ENCODE measurements at places on chromosomes 4 and X.
A peak's percentile ranks its signal among the peaks of the same experiment; 100 is the strongest.

DNA sequence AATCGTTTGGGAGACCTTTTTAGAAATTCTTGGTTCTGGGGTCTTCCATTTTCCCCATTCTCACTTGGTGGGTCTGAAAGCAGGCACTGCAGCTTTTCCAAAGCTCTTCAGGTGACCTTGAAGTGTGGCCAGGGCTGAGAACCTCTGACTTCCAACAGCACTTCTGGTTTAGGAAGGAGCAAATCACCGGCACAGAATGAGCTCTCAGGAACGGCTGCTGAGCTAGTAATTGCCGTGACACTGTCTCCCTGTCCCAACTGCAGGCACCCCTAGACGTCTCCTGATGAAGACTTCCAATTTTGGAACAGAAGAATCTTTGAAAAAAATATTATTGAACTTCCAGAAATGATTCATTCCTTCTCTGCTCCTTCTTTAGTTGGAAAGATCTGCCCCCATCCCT is 31.3 kb downstream of the CD38 start:
- no peak for DNase-seq

- no peak for DNase-seq
Measured at GRCh38 chr4:35771571-35771970, 472.7 kb downstream of the ARAP2 start.

GRCh38 chrX:153460826-153461225 is 9.6 kb downstream of the HAUS7 start:
- no peak for DNase-seq

DNA sequence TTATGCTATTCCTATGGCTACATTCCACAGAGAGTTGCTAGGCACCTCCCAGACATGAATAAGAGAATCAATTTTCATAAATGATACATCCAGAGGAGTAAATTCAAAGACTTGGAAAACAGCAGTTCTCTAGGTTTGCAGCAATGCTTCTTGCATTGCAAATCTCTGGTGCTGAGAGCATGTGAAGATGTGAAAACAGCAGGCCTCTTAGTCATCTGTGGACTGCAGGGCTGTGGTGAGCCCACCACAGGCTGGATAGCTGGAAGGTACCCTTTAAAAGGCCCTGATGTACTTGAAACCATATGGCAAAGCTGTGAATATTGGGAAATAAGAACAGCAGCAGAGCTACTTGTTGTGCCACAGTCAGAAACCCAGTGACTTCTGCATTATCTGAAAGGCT is 2135.9 kb downstream of the ARAP2 start:
- no peak for DNase-seq

DNA sequence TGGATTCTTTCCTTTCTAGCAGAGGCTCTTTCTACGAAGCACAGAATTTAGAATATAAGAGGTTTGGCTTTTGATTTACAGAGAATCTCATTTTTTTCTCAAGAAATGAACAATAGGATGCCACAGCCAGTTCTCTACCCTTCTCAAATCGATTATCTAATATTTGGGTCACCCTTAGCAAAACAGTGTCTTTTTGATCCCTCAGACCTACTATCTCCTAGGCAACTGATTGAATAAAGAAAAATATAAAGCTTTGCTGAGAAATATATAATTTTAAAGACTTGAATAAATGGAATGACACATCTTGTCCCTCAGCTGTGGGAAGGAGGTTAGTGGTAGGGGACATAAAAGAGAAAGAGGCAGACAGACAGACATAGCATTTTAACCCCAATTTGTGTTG is 153.3 kb downstream of the SH3KBP1 start:
- no peak for DNase-seq

DNA sequence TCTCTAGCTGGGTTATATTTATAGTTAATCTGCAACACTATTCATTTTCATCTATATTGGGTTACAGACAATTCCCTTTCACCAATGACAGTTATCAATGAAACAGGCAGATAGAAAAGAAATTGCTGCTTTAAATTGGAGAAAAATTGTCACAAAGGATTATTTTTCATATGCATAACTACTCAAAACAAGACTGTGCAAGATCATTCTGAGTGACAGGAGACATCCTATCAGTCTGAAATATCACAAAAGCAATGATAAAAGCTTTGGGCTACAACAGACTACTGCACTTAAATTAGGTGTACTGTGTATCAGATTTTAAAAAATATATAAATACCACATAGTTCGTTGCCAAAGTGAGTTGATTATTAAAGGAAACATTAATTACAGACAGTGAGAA is 722.6 kb downstream of the ARAP2 start:
- DNase-seq, result no peak

GRCh38 chr4:119641765-119642164 is 13.2 kb upstream of the PDE5A start:
- DNase-seq, result no peak

DNA sequence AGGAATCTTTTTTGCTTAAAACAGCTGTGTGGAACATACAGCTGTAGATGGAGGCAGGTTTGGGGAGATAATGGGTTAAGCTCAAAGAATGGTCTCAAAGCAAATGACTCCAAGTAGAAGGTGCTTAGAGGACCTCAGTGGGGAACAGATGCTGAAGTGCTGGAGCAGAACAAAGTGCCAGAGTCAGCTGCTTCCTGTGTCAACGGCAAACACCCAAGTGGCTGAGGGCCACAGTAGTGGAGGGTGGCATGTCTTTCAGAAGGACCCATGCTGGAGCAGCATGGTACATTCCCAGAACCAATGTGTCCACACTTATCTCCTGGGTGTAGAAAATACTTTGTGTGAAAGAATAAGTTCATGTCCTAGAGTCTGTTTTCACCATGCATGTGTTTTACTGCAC is 197.5 kb downstream of the CCNG2 start:
- DNase-seq, result no peak

DNA sequence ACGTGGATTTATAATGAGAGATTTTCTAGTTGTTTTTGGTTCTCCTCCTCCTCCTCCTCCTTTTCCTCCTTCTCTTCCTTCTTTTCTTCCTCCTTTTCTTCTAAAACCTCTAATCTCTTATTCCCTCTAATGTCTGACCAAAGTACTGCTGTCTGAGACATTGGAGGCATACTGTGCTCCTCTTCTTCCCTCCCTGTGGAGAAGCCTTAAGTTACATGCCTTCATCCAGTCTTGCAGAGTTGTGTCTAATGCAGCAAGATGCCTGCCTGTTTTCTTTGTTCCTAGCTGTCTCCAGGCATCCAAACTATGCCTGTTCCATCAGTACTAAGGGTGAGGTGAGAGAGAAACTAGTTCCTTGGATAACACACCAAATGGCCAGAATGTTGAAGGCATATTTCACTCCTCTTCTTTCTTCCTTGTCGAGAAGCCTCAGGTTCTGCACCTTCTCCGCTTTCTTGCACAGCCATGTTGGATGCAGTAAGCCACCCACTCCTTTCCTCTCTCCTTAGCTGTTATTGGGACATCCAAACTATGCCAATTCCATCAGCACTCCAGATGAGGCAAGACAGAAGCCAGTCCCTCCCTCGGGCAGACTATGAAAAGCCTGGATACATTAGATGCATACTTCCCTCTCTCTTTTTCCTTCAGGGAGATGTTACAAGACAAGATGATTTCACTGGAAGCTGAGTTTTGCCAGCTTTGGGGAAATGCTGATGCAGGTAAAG is 285.7 kb upstream of the TRAM1L1 start:
- no peak for DNase-seq

GRCh38 chr4:158664806-158665205 is 6.9 kb downstream of the C4orf46 start:
- DNase-seq, result no peak

GRCh38 chr4:25621027-25621930 is 34.4 kb upstream of the SLC34A2 start:
- DNase-seq, result no peak

- no peak for DNase-seq
Measured at GRCh38 chr4:110544594-110544993, 68.6 kb downstream of the ENPEP start.

DNA sequence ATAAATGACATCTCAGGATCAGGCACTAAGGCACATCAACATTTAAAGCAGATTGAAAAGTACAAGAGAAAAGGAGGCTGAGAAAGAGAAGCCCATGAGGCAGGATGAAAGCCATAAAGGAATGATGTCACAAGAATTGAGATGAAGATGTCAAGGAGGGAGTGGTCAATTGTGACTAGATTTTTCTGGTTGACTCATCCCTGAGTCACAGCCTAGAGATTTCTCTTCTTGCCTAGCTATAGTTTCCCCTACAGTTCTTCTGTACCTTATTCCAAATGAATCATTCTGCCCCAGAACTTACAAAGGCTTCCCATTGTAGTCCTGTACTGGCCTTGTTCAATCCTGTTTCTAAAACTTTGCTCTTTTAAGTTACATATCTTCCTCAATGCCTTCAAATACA is 3.4 kb upstream of the USP53 start:
- DNase-seq, result no peak

- DNase-seq, result no peak
Measured at GRCh38 chr4:186934841-186935443, 211.3 kb upstream of the FAT1 start.

DNA sequence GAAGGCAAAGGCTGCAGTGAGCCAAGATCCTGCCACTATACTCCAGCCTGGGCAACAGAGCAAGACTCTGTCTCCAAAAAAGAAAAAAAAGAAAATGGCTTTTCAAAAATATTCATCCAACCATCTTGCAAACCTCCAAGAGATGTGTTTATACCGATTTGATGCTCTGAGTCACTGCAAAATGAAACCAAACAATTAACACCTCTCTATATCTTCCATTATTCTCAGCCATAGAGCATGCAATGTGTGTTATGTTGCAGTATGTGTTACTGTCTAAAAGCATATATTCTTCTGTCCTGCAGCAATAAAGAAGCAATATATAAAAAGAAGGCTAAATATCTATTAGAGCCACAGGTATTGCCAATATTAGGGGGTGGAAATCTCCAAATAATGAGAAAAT is 51.4 kb downstream of the ARAP2 start:
- no peak for DNase-seq

- no peak for DNase-seq
Measured at GRCh38 chrX:135740681-135741149, 27.3 kb downstream of the CT45A1 start.

DNA sequence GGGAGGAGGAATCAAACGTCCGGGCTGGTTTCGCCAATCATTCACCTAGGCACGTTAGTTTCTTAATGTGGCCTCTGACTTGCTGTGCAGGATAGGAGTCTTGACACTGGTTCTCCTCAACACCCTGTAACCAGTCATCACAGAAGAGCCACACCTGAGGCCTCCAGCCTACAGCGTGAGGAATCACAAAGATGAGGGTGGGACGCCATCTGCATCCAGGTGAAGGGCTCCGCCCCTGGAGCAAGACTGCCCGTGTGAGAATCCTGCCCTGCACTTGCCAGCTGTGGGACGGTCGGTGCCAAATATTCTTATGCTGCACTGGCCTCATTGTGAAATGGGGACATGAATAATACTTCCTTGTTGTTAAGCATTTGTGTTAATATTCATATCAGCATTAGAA is 35.7 kb upstream of the TSPAN5 start:
- no peak for DNase-seq

DNA sequence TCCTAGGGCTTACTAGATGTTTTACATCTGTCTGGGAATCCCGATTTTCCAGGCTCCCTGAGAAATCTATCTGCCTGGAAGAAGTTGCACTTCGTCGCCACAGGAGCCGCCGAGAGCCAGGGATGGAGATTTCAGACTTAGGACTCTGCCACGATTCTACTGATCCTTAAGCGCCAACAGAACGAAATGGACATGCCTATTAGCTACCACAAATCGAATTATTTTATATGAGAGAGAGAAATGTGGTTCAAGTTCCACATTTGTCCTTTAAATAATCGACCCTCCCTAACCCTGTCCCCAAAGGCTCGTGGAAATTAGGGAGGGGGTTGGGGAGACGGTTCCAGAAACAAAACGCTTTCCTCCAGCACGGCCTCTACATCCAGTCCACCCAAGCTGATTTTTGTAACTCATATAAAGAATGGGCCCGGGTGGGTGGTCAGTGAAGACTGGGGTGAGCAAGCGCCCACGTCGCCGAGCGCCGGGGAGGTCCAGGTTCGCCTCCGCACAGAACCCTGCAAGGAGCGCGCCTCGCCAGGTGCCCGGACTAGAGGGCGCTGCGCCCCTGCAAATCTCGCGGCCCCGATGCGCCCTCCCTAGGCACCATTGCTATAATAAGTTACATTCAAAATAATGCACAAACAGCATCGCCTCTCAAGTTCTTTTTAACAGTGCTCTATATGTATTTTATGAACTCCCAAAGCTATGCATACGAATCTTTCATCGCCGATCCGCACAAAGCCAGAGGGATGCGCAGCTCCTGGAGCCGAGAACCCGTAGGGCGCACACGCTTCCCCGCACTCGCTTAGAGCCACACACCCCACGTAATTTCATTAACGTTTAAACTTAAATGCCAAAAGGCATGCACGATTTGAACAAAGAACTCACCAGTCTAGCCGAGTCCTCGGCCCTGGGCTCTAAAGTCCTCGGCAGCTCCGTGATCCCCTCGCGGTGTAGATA is 2.1 kb upstream of the FAT1 start:
- peak; percentile 6 for DNase-seq

GRCh38 chr4:182137343-182137742 is 105.9 kb upstream of the TENM3 start:
- no peak for DNase-seq

DNA sequence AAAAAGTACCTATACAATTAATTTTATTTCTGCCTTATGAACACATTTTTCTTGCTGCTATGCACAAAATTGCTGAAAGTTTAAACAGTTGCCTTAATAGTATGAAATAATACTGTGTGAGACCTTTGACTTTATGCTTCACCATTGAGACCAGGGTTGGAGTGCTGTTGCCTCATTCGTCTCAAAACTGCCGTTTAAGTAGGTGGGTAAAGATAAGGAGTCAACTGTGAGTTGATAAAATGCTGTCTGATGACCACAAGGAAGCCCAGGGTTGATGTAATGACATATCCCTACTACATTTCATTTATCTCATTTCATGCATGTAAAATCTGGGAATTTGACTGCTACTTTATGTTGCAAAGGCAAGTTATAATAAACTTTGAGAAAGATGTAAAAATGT is 23.4 kb downstream of the STK26 start:
- DNase-seq, result no peak

DNA sequence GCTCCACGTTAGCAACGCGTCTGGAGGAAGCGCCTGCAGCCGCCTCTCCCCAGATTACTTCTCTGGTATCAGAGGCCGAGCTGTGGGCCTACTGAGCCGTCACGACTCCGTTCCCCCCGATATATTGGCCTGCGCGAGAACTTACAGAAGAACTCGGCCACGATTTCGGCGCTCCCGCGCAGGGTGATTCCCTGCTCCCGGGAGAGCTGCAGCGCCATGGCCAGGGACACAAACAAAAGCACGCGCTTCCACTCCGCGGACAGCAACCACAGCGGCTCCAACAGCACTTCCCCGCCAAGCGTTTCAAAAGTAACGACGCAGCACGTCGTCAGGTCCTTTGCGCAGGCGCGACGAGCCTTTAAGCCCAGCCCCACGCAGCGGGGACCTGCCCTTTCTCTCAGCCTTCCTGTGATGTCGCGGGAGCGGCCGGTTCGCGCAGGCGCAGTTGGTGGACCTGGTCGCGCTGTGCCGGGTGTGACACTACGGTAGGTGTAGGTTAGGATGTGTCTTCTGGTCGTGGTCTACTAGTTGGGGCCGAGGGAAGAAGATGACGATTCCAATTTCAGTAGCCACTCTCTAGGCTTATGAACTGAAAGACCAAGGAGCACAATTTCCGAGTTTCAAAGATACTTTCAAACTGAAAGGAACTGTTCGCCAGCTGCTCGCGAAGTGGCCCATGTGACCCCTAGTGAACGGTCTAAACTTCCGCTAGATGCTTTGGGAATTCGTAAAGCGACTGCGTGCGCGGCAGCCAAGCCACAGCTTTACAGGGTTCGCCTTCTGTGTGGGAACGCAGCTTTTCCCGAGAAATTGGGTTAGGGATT is at the start of gene MAD2L1:
MAD2L1 (minus strand) TSS at position 332 of the 824 bp plus-strand sequence; CDS start at position 218, 114 bp downstream.
- peak; percentile 89 for DNase-seq

GRCh38 chr4:10056334-10057022 is 35.2 kb upstream of the SLC2A9 start:
- DNase-seq, result no peak
